ENCODE measurements at places on chromosomes 2 and 18.

DNA sequence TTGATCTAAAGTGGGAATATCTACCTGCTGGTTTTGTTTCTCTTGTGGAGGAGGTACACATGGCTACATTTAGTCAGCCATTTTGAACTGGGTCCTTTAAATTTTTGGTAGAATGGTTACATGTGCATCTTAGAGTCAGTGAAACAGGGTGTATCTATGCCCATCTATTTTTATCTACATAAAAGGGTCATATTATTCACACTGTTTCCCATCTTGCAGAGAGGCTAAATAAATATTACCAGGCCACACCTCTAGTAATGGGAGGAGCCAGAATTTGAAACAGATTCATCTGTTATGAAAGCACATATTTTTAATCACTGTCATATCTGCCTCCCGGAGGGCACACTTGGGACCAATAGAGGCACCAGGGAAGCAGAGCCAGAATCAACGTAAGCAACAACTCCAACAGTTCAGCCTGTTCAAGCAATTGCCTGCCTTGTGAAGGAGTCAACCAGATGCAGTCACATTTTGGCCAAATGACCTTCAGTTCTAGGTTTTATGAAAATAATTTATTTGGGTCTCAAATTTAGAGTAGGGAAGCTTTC lies 376.8 kb downstream of the TSN start:
- no peak for DNase-seq

- no peak for DNase-seq
These were observed 24.1 kb downstream of the ZFP36L2 start for GRCh38 chr2:43202289-43202688.

DNA sequence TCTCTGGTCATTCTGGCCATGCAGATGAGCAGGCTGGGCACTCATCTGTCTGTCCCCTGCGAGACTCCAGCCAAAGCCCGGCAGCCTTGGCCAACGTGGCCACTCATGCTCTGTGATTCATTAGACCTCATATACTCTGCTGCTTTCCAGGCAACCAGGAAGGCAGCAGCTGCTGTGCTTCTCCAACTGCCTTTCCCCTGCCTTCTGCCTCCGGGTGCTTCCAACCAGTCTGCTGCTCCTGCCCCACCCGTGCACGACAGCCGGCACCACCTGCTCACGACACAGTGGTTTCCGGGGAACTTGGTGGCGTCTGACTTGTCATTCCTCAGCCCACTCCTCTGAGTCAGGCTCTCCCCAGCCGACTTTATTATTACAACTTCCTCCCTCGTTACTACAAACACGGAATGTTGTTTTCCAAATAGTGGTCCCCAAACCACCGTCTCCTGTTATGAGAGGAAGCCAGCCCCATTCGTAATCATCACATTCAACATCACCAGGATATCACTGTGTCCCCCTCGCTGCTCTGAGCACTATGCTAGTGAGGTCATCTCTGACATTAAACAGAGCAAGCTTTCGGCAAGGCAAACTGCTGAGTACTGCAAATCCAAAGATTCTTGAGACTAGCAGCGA lies 392.4 kb downstream of the ALK start:
- peak; percentile 81 for DNase-seq

GRCh38 chr2:23912054-23912453 lies 14.9 kb downstream of the ATAD2B start:
- no peak for DNase-seq

- DNase-seq = no peak
These were observed 11.0 kb downstream of the FIGLA start for GRCh38 chr2:70779491-70779890.

GRCh38 chr2:168146892-168147810 lies 100.2 kb downstream of the STK39 start:
- DNase-seq = no peak

DNA sequence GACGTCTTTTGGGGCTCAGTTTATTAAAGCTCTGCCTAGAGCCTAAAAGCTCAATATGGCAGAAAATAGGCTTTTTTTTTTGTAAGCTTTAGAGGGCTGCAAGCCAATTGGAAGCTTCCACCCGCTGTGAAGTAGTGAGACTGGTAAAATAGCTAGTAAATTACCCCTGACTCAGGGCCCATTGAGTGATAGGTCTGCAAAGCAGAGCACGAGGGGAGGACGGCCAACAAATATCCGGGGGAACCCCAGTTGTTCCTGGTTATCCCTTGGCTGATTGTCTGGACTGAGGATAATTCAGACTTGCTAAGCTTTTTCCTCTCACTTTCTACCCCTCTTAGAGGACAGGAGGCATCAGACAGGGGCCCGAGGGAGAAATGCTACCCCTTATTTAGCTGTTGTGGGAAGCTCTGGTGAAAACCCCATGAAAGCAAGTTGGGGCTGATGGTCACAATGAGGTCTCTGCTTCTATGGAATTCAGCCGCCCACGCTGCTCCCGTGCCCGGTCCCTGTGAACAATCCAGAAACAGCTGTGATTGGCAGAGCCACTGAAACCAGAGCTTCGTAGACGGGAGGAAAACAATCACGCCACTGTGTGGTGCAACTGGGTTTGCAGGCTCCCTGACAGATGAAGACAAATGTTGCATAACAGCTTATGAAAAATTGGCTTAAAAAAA lies 141.9 kb upstream of the LGALSL start:
- peak; percentile 81 for DNase-seq

DNA sequence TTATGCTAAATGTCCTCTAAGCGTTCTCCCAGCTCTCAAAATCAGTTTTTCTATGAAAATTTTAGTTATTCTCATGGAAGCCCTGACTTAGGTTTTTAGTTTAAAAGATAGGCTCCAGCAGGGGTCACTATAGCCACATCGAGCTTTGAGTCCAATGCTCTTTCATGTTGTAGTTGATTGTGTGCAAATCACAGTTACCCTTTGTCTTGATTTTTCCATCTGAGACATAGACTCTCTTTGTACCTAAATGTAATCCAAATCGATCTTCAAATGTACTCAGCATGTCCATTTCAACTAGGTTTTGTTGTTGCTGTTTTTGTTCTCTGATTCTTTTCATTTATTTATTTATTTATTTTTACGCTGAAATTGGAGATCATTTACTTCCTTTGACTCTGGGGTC lies 26.4 kb upstream of the MSTN start:
- peak; percentile 65 for DNase-seq

DNA sequence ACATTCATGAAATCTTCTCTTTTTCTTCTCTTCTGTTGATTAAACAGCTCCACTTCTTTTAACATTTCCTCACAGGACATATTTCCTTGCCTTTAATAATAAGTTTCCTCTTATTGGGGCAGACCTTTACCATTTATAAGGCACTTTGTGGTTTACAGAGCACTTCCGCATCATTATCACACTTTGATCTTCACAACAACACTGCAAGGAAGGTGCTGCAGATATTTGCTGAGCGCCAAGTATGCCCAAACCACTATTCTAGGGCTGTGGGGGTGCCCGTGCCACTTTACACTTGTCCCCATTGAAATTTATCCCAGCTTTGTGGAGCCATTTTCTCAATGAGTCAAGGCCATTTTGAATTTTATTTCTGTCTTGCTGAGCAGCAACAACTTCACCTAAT lies 246.6 kb downstream of the SS18 start:
- DNase-seq = no peak

DNA sequence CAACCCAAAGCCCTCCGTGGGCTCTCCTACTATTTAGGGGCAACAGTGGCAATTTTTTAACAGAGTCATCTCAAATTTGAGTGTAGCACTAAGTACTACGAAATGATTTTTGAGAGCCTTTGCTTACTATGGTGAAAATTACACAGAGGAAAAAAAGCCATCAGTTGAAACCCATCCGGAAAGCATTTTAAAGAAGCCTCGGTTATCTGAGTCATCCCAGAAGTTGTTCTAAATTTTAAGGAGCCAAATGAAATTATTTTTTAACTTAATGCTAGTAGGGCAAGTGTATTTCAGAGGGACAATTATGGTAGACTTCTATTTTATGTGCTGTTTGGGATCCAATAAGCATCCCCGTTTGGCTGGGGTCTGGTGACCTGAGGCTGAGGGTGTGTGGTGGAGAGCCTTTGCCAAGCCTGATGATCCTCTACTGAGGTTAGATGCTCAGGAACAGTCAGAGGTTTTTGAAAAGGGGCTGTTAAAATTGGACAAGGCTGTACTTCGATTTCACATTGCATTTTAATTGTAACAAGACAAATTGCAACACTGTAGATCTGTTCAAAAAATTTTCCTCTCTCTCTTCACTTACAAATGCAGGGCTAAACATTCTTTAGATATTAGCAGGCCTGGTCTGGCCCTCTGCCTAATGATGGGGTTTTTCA lies 47.0 kb downstream of the RAPGEF4 start:
- peak; percentile 37 for DNase-seq

DNA sequence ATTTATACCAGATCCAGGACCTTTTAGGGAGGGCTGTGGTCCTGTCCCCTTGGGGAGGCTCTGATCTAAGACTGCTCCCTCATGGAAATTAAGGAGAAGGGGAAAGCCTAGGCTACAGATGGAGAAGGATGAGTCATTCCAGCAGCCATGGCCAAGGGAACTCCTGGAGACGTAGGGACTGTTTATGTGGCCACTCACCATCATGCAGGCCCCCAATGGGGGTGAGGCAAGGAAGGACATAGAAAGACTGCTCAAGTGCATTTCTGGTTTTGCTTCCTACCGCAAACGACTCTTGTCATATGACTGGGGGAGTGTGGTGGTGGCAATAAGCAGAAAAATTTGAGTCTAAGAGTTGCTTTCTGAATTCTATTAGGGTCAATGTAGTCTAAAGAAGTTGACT lies 54.0 kb upstream of the CYP1B1 start:
- DNase-seq = no peak

- no peak for DNase-seq
These were observed 78.5 kb downstream of the SDC1 start for GRCh38 chr2:20146401-20146800.

- no peak for DNase-seq
These were observed 5.2 kb upstream of the TMEM177 start for GRCh38 chr2:119673796-119674195.

- DNase-seq = no peak
These were observed 345.5 kb downstream of the RNF144A start for GRCh38 chr2:7262727-7263126.

- DNase-seq = no peak
These were observed 6.3 kb upstream of the SCYGR8 start for GRCh38 chr2:227739351-227739750.

GRCh38 chr18:62101321-62101721 lies 85.5 kb downstream of the PIGN start:
- no peak for DNase-seq

DNA sequence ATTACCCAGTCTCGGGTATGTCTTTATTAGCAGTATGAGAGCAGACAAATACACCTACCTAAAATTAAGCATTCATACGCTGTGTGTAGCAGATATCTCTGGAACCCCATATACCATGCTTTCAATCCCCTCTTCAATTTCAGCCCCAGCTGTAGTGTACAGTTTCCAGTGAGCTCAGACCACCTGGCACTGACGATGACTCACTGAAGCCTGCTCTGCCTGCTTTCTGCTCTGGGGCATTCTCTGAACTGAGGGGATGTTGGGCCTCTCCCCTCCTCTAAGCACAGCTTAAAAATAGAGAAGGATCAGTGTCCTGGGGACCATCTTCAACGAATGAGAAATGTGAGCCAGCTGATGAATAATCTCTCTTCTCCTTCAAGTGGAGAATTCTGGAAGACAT lies 8.7 kb upstream of the CCL20 start:
- DNase-seq = no peak

- DNase-seq = no peak
These were observed 683 bp upstream of the TBC1D8 start for GRCh38 chr2:101151859-101152271.

DNA sequence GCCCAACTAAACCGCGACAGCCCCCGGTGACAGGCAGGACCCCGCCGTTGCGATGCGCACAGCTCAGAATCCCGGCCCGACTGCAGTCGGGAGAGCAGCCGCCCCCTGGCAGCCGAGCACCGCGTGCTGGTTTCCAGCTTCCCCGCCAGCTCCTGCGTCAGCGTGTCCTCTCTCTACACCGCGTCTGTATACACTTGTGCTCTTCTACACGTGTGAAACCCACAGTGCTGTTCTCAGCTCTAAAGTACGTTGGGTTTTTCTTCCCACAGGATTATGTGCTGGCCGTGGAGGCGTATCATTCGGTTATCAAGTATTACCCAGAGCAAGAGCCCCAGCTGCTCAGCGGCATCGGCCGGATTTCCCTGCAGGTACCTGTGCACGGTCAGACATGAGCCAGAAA lies 54.0 kb downstream of the ADI1 start:
- no peak for DNase-seq

DNA sequence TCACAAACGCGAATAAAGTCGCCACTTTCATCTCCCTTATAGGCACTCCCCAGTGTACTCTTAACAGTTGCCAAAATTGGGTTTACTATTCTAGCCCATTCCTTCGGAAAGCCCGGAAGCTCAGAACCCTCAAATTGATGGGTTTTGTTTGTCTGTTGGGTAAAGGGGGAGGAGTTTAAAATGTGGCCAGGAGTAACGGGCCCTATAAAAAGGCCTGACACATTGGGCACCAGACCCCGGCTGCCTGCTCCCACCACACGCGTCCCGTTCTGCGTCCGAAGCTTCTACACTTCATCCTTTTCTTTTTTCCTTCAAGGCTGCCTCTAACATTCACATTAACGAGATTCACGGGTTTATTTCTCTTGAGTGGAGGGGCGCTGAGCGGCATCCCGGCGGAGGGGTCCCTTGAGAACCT lies 837 bp downstream of the NHEJ1 start:
- DNase-seq = no peak

DNA sequence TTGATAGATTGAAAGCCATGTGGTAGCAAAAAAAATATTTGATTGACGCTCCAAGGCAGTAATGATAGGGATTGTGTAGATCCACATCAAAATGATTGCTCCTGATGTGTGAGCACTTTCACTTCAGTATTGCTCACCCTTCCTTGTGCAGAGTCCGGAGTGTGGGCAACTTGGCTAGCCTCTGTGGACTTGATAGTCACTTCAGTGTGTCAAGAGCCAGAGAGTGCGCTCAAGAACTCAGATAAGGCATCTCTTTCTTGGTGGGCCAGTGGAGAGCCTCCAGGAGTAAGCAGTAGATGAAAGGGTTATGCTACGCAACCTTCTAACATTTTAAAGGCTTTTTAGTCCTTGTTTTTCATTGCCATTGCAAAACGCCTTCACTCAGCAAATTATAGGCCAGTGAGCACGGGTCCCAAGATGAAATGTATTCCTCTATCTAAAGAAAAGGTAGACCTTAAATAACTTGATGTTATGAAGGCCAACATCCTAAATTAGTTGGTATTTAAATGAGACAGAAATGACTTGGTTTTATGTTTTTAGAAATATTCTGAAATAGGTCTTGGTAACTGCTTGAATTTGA lies 84.4 kb downstream of the MEIS1 start:
- no peak for DNase-seq

DNA sequence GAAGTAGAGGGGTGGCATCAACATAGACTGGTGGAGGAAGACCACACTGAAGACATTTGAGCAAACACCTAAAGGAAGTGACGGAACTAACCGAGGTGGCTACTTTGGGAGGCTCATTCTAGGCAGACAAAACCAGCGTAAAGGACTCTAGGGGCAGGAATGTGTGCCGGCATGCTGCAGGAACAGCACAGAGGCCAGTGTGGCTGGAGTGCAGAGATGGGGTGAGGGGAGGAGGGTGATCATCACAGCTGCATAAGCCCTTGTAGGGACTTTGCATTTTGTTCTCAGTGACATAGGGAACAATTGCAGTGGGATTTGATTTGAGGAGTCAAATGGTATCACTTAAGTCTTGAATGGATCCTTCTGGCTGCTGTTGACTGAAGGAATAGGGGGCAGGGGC lies 253.5 kb downstream of the NCKAP5 start:
- DNase-seq = no peak

- DNase-seq = no peak
These were observed 3.8 kb downstream of the SAG start for GRCh38 chr2:233311241-233311926.

GRCh38 chr2:156124458-156124857 lies 208.1 kb downstream of the NR4A2 start:
- no peak for DNase-seq

Data from HFFc6 (cell line).